ENCODE measurements at places on chromosomes 7 and 10.

- no peaks in the 10 kb centered on the region for H3K36me3 ChIP-seq
- H3K4me1 ChIP-seq, result no peaks in the 10 kb centered on the region
- H3K27me3 ChIP-seq, result no peaks in the 10 kb centered on the region
These were observed 6.9 kb upstream of the CALHM1 start for GRCh38 chr10:103465411-103466179.

GRCh38 chr10:18312374-18313139, 172.3 kb downstream of the CACNB2 start:
- peaks cover 8% of the 10 kb centered on the region for H3K4me1 ChIP-seq
- H3K27me3 ChIP-seq, result no peaks in the 10 kb centered on the region
- no peak overlapping the region for H3K4me3 ChIP-seq
- no peak for DNase-seq

DNA sequence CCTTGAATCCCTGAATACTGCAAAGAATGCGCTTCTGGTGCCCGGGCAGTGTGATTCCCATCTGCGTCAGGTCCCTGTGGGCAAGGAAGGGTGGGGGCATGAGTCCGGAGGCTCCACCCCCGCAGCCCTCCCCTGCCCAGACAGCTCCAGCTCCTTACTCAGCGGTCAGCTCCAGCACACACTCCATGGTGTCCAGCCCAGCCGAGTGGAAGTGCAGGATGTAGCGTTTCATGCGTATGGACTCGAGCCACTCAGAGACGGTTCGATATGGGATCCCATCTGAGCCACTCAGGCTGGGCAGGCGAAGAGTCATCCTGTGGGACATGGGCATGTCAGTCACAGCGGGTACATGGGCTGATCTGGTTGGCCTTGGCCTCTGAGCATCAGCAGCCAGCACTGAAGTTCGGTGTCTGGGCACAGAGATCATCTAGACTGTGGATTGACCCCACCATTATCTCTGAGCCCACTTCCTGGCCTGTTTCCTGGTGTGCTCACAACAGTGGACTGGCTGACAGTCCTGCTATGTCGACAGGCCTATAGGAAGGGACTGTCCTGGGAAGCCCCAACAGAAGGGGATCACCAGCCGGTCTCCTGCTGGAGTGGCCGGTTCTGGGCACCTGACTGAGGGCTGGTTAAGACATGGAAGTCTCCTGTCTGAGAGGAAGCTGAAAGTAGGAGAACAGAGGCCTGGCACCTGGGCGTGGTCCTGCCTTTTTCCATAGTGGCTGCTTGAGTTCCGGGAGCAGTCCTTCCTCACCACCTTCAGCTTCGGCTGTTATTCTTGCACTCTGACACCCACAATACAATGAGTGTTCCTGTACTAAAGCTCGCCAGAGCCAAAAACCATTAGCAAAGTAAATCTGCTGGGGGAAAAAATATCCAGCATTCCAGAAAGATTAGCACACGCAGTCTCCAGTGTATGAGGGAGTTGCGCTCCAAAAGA, 10.6 kb downstream of the ZYX start:
- H3K4me1 ChIP-seq, result peaks cover 10% of the 10 kb centered on the region
- peak overlapping the region; percentile 11 for H3K27ac ChIP-seq
- H3K36me3 ChIP-seq, result peaks cover 34% of the 10 kb centered on the region
- no peaks in the 10 kb centered on the region for H3K27me3 ChIP-seq

DNA sequence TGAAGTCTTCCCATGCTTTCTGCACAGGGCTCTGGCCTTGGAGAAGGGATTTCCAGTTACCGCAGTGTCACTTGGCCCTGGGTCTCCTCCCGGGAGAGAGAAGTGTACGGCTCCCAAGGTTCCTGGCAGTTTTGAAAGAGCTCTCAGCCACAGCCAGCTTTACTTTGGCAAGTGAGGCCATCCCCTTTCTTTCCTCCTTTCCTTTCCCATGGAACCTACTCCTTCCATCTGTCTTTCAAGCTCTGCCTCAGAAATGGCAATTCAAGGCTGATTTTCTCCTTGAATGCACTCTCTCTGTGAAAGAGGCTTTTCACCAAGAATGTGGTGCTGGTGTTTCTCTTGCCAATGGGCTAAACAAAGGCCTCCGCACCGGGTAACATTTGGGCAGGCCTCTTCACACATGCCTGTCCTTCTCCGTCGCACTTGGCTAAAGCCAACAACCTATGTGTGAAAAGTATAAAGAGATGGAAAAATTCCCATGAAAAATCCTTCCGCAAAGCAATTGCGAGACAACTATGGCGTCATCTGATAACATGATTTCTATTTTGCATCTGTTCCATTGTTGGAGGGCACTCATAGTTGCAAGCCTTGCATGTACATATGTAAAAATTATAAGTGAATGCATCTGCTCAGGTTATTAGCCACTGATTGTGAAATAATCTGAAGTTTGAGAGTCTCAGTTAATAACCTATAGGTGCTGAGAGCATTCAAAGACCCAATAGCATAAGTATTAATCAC, 125.4 kb downstream of the PFKFB3 start:
- H3K27me3 ChIP-seq, result no peaks in the 10 kb centered on the region
- no peak for DNase-seq
- H3K4me1 ChIP-seq, result no peaks in the 10 kb centered on the region
- H3K27ac ChIP-seq, result no peak overlapping the region

DNA sequence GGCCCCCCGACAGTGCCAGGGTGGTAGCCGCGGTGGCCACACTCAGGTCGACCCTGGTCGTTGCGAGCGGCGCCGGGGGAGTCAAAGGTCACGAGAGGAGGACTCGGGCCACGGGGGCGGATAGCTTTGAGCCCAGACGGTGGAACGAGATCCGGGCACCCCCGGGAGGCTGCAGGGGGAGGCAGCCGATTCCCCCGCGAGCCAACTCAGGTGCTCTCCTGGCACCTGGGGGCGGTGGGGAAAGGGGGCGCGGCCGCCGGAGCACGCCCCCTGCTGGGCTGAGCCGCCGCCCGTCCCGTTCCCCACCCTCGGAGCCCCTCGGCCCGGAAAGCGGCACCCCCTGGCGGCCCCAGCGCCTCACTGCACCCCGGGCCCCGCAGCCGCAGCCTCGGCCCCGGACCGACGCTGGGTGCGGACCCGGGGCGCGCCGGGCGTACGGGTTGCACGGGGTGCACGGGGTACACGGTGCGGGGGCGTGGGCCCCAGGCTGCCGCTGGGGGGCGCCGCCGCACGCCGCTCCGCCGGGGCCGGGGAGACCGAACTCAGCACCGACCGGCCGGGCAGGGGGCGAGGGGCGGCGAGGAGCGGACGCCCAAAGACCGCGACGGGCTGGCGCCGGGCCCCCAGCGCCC, 521 bp upstream of the NYAP1 start:
- H3K27me3 ChIP-seq, result no peaks in the 10 kb centered on the region
- peak overlapping the region; percentile 28 for H3K4me3 ChIP-seq
- H3K4me1 ChIP-seq, result peaks cover 11% of the 10 kb centered on the region

DNA sequence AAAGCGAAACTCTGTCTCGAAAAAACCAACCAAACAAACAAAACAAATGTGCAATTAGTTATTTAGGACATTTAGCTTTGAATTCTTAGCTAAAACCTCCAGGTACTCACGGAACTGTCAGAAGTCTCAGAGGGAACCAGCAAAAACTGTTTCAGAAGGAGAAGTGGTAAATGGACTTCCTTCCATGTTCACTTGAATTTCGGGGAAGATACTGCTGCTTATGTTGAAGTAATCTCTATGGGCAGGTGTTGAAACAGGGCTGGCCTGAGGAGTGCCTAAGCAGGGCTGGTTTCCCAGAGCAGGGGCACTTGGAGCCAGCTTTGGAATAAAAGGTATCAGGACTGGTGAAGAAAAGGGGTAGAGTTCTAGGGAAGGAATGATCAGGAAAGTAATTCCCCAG, 2.4 kb upstream of the EXOC6 start:
- peaks cover 10% of the 10 kb centered on the region for H3K4me1 ChIP-seq
- no peak overlapping the region for H3K27ac ChIP-seq
- DNase-seq, result no peak
- H3K27me3 ChIP-seq, result no peaks in the 10 kb centered on the region
